ENCODE measurements at places on chromosomes 1 and 21. TPM values are rescaled to one million over a fixed set of nuclear protein-coding genes. Genes with fewer than 3 reads are reported as not detected.

The HSD3B2 gene
- total RNA-seq = not detected

The PTGER3 gene
- total RNA-seq = not detected

The NPR1 gene
- not detected for total RNA-seq

The TMCC2 gene
- 4.3 TPM for total RNA-seq

The C1orf185 gene
- total RNA-seq = not detected

The B3GALT6 gene
- 23.6 TPM for total RNA-seq

The S100PBP gene
- total RNA-seq = 14.5 TPM

The RRP1B gene
- total RNA-seq = 36.6 TPM

The SYTL1 gene
- 96.0 TPM for total RNA-seq

The DIRAS3 gene
- 0.46 TPM for total RNA-seq

The WNT4 gene
- 5.8 TPM for total RNA-seq

The RPTN gene
- 2.0 TPM for total RNA-seq

The ELF3 gene
- 39.6 TPM for total RNA-seq

The CELA3B gene
- total RNA-seq = not detected

Measured in airway epithelial cell (primary cell).